ENCODE measurements at places on chromosomes 5 and 9. TPM values are rescaled to one million over a fixed set of nuclear protein-coding genes. Genes with fewer than 3 reads are reported as not detected.

GRCh38 chr5:157744051-157745011, 819 bp downstream of the LSM11 start:
- DNase-seq: peak; percentile 24

- no peak for DNase-seq
These were observed 17.7 kb upstream of the CPLX2 start for GRCh38 chr5:175853573-175854230.

- no peak for DNase-seq
These were observed 8.7 kb upstream of the TRPC7 start for GRCh38 chr5:136374003-136374402.

GRCh38 chr5:10482791-10483530, 41.3 kb downstream of the ROPN1L start:
- no peak for DNase-seq

GRCh38 chr5:142821733-142822487, 51.7 kb downstream of the ARHGAP26 start:
- no peak for DNase-seq

DNA sequence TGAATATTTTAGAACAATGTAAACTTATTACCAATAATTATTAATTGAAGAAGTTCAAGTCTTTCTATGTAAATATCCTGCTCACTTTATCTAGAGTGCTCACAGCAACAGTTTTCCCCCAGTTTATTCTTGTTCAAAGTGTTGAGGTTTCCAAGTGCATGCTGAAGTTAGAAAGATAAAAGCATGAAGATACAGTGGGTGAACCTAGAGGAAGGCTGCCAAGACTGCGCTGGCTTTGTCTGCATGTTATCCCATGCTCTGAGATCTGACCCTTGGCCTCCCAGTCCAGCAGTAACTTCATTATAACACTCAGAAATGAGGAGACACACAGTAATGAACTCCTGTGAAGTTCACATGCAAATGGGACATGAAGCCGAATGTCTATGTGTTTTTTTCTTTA, 76.0 kb upstream of the PIP5K1B start:
- no peak for DNase-seq

The CNTLN gene
- 30.3 TPM for total RNA-seq

The CCL27 gene
- 0.55 TPM for total RNA-seq

The TLE4 gene
- total RNA-seq: 44.1 TPM
